ENCODE measurements at places on chromosomes 4 and X.

GRCh38 chrX:130933358-130933757, 30.3 kb upstream of the ENOX2 start:
- H3K27me3 ChIP-seq, result no peaks in the 10 kb centered on the region
- H3K36me3 ChIP-seq, result no peaks in the 10 kb centered on the region
- no peak for DNase-seq
- no peak overlapping the region for H3K4me3 ChIP-seq

- no peak overlapping the region for H3K4me3 ChIP-seq
- no peak for DNase-seq
- H3K27ac ChIP-seq, result no peak overlapping the region
- no peaks in the 10 kb centered on the region for H3K36me3 ChIP-seq
- H3K27me3 ChIP-seq, result no peaks in the 10 kb centered on the region
- no peaks in the 10 kb centered on the region for H3K4me1 ChIP-seq
Observed at GRCh38 chrX:31663172-31663571, 591.3 kb upstream of the FTHL17 start.

- H3K27ac ChIP-seq, result peak overlapping the region; percentile 98
- DNase-seq, result peak; percentile 5
- no peak overlapping the region for H3K4me3 ChIP-seq
- no peaks in the 10 kb centered on the region for H3K36me3 ChIP-seq
- no peaks in the 10 kb centered on the region for H3K27me3 ChIP-seq
Observed at GRCh38 chr4:118918388-118918787, 29.7 kb downstream of the SYNPO2 start.

DNA sequence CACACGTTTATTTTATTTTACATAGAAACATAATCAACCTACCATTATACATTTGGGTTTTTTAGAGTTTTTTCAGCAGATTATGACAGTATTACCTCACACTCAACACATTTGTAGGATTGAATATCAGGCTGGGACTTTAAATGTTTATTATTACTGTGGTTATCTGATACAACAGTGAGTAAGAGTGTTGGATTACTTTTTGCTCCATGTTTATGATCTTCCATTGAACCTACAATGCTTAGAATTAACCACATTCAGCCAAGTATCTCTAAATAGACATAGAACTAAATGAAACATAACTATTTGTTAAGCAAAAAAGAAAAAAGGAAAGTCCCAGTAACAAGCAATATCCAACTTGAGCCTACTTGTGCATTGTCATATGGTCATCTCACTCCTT, 607.4 kb upstream of the PITX2 start:
- no peaks in the 10 kb centered on the region for H3K36me3 ChIP-seq
- H3K27me3 ChIP-seq, result no peaks in the 10 kb centered on the region
- no peak overlapping the region for H3K4me3 ChIP-seq
- no peaks in the 10 kb centered on the region for H3K4me1 ChIP-seq
- no peak for DNase-seq
